Large intestine (tissue), 12 donors: ENCODE measurements at places on chromosomes 2 and 18.

GRCh38 chr2:216074794-216075193 lies 6.8 kb downstream of the PECR start:
- DNase-seq: no peak

GRCh38 chr18:74353169-74353775 lies 37.6 kb downstream of the C18orf63 start:
- peak; percentile 56 for DNase-seq

DNA sequence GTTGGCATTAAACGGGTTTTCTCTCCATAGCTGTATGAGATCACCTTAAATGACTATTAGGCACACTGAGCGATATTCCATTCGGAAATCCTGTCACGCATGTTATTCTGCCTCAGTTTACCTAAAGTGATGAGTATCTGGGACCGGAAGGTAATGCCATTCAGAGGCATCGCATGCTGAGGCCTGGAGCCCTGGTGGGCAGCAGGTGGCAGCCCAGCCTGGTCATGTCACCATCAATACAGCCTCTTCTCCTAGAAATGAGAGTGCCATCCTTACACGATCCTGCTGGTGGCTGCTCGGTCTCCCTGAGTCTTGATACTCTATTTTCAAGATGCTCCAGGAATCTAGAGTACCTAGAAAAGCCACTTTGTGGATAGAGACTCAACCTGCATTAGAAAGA lies 119.8 kb downstream of the EIPR1 start:
- DNase-seq: no peak

- DNase-seq: no peak
Measured at GRCh38 chr2:170362871-170363631, 185.1 kb downstream of the MYO3B start.

GRCh38 chr2:216842636-216843035 lies 17.2 kb downstream of the TNP1 start:
- no peak for DNase-seq

DNA sequence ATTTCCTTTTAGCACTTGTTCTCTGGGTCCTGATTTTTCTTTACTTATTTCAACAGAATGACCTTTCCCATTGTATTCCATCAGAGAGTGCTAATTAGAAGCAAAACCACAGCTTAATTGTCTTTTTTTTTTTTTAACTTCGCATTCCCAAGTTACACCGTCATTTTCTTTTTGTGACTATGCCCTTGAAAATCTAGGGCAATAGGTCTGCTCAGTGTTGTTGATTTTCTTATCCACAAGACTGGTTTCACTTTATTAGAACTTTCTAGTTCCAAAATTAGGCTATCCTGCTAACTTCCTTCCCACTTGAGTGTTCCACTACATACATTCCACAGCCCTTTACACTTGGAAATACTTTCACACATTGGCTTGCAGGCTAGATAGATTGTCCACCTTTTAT lies 18.7 kb upstream of the ADAM17 start:
- DNase-seq: peak; percentile 72

DNA sequence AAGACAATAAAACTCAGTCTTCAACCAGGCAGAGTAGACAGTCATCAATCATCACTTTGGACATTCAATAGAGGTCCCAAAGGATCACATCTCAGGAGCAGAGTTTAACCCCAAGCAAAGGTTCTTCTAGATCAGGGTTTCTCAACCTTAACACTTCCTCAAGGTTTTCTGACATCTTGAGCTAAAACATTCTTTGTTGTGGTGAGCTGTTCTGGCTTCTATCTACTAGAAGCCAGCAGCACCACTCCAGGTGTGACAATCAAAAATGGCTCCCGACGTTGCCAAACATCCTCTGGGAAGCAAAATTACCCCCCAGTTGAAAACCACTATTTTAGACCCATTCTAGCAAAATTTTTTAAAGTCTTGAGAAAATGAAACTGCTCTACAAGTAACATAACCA lies 22.0 kb downstream of the RTTN start:
- no peak for DNase-seq

- no peak for DNase-seq
Measured at GRCh38 chr2:16015210-16015902, 75.0 kb downstream of the MYCN start.

GRCh38 chr2:100291152-100291970 lies 30.9 kb downstream of the LONRF2 start:
- DNase-seq: peak; percentile 93

- DNase-seq: peak; percentile 69
Measured at GRCh38 chr2:238127165-238128060, 11.1 kb upstream of the KLHL30 start.

DNA sequence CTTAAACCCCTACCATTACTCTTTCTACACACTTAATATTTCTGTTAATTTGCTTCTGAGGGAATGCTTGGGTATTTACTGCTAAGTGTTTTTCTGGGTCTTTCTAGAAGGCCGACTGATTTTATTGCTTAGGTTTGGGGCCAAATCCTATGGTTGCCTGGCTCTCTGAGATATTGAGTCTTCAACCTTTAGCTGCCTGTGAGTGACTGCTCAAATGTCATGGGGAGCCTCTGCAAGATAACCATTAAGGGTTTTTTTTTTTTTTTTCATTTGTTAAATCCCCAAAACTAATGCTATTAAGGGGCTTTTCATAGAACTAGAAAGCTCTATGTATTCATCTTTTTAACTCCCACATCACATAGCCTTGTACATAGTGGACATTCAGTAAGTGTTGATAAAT lies 5.0 kb downstream of the OSBPL6 start:
- no peak for DNase-seq

GRCh38 chr2:208607694-208608093 lies 201.1 kb downstream of the PTH2R start:
- no peak for DNase-seq

DNA sequence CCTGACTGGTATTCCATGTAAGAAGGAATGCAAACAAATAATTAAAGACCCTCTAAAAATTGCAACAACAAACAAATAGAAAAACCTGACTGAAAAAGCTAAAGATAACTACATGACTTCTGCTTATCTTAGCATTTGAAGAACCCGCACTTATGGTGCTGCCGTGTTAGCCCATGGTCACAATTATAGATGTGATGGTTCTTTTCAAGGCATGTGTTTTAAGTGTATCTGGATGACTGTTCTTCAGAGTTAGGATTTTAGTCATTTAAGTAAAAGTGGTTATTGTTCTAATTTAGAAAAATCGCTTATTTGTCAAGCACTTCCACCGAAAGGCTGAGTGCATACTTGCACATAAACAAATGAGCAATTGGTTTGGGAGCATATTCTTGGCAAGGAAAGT lies 77.3 kb downstream of the CPS1 start:
- DNase-seq: no peak

DNA sequence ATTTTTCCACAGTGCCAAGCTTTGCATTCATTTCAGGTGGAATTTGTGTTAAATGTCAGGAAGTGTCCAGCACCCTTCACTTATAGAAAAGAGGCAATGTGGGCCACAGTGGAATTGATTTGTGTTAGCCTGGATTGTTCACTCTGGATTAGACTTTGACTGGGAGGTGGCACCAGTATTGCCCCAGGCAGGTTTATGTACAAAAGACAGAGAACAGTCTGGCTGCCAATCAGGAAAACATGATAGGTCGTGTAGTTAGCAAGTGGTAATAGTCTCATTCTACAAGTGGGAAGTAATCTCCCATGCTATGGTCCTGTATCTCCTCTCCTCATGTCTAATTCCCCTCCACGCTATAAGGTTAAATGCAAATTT lies 45.6 kb downstream of the RAB27B start:
- peak; percentile 77 for DNase-seq

- no peak for DNase-seq
Measured at GRCh38 chr18:11512096-11513025, 97.0 kb upstream of the SLC35G4 start.

- DNase-seq: no peak
Measured at GRCh38 chr2:210233487-210233886, 8.2 kb upstream of the ACADL start.

GRCh38 chr2:4868466-4868865 lies 823.7 kb upstream of the SOX11 start:
- no peak for DNase-seq

DNA sequence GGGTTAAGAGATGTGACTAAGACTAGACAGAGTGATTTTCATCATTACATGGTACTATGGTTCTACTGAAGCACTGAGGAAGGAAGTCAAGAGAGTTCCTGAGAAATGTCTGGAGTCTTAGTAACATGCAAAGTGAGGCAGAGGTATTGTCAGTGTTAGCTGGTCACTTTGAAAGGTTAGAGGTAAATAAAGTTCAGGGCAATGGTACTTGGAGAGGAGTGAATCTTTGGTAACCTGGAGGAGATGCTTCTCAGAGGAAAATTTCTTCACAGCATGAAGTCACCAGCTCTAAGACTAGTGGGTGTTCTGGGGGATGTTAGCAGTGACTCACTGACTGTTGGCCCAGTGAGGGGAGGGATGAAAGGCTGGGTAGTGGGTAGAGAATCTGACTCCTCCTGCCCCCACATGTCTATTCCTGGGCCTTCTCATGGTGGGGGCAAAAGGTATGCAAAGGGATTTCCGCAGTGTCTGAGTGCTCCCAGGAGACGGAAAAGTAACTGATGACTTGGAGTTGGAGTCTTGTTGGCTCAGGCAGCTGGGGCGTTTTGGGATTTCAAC lies 23.3 kb upstream of the IL1RN start:
- DNase-seq: no peak

GRCh38 chr2:1366546-1367134 lies 46.6 kb upstream of the TPO start:
- DNase-seq: no peak

- no peak for DNase-seq
Measured at GRCh38 chr2:224219781-224220180, 180.7 kb upstream of the SERPINE2 start.

DNA sequence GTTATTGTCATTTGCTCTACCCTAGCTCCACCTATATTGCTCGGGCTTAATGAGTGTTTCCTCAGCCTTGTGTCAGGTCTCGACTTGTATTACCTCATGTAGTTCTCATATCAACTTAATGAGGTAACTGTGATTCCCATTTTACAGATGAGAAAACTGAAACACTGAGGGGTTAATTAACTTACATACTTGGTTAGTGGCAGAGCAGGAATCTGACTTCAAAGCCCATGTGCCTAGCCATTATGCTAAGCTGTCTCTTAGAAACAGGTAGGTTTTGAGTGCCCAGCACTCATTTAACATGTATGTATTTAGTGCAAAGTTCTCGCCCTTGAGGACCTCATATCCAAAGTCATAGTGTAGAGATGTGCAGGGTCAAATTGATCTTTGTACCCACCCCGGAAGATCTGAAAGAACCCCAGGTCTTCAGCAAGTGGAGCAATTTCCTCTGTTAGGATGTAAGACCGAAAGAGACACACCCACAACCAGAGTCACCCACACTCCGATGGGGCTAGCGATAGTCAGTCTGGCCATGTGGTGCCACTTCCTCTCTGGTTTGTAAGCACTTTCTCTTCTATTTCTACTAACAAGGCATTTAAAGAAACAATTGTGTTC lies 121.0 kb upstream of the SLC39A10 start:
- no peak for DNase-seq

GRCh38 chr2:227363756-227364155 lies 15.3 kb downstream of the TM4SF20 start:
- DNase-seq: no peak

GRCh38 chr2:75503048-75503607 lies 57.6 kb downstream of the EVA1A start:
- DNase-seq: no peak

DNA sequence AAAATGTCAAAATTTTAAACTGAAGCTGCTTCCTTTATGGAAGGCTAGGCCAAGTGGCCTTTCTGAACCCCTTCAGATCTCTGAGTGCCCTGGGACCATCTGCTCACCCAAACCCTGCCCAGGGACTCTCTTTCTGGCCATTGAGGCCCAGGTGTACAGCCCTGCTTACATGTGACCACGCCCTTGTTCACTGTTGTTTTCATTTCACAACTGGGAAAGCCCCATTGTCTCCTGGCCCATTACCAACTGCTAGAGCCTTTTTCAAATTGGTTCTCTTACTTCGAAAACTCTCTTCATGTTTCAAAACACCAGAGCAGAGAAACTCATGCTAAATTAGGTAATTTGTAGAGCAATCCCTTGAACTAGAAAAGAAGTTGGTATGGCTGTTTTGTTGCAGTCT lies 219.5 kb upstream of the TANK start:
- DNase-seq: no peak

DNA sequence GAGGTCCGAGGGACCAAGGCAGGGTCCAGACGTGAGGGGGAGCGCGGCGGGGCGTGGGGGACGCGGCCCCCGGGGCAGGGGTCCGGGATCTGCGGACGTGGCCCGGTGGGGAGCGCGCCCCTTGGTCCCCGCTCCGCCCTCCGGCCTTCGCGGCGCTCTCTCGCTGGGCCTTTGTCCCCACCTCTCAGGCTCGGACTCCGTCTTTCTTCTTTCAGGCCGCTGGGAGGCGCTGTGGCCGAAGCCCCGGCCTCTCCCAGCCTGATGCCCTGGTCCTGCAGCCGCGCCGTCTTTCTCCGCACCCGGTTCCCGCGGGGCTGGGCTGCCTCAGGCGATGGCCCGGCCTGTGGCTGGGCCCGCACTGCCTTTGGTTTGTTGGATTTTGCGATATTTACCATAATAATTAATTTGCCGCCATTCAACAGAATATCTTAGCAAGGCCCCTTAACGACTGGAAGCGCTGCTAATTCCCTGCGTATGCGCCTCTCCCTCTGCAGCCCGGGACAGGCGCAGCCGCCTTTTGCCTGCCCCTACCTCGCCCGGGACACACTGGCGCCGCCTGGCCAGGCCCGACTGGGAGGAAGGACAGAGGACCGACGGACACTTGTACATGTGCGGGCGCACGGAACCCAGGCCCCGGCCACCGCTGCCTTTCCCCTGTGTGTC lies 10.8 kb downstream of the SIX3 start:
- DNase-seq: peak; percentile 26

- DNase-seq: no peak
Measured at GRCh38 chr2:67994716-67995115, 68.1 kb downstream of the C1D start.

- peak; percentile 21 for DNase-seq
Measured at GRCh38 chr18:47754311-47755101, 176.0 kb downstream of the SMAD2 start.

DNA sequence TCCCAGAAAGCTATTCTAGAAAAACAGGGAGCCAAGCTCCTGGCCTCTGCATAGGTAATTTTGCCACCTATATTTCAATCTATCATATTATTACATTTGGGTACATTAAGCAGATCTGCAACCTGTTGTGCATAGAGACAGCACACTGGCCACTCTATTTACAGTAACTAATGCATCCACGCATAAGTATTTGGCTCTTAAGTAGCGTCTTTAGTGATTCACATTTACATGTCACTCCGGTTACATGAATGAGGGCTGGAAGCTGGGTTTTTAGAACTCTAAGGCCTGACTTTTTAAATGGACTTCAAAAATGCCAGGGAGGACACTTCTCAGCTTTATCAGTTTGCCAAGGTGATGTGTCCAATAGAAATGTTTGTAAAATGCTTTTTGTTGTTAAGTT lies 97.7 kb downstream of the NYAP2 start:
- DNase-seq: no peak

DNA sequence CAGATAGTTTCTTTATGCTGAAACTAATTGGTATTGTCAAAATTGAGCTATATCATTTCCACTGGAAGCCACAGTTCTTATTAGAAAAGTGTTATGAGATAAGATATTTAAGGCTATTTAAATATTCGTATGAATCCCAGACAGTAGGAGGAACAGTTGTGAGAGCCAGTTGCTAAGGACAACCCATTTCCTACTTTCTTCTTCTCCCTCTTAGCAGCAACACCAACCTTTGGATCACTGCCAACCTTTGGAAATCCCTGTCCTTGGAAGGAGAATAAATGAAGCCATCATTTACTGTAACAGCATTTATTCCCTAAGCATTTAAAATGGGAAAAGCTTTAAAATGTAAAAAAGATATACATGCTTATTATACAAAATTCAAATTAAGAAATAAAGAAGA lies 85.8 kb downstream of the PLCL1 start:
- DNase-seq: no peak

- DNase-seq: no peak
Measured at GRCh38 chr2:147223553-147224060, 621.2 kb upstream of the ACVR2A start.
